D341Med (cell line): ENCODE measurements at places on chromosomes 16 and 17.

DNA sequence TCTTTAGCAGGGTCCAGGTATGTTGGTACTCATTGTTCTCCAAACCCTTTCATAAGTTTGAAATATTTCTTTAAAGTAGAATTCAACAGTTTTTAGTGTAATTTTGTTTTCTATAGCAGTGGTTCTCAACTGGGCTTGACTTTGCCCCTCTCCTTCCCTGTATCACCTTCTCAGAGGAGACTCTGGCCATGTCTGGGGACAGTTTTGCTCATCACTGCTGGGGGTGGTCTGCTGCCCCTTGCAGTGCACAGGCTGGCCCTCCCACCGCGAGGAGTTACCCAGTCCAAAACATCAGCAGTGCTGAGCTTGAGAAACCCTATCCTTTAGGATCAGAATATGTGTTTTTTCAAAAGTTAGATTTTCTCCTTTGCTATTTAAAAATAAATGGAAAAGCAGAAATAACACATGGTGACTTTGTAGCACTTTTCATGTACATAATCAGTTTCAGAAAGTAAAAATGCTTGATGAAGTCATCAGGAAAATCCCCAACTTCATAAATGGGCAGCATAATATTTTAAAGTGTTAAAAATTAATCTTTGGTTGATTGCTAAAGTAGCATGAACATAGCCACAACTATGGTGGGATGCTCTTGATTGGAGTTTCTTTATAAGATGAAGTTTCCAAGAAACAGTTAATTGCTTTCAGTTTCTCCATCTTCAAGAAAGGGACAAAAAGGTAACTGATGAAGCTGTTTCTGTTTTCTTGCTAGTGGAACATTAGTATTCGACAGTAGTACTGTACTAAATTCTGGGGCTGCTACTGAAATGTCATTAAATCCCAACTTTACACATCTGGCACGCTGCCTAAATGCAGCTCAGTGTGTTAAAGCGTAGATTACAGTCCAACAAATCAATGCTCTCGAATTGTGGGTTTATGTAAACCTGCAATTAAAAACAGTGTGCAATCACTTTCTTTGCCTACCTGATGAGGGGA, 70.3 kb downstream of the NETO2 start:
- no peak for DNase-seq

DNA sequence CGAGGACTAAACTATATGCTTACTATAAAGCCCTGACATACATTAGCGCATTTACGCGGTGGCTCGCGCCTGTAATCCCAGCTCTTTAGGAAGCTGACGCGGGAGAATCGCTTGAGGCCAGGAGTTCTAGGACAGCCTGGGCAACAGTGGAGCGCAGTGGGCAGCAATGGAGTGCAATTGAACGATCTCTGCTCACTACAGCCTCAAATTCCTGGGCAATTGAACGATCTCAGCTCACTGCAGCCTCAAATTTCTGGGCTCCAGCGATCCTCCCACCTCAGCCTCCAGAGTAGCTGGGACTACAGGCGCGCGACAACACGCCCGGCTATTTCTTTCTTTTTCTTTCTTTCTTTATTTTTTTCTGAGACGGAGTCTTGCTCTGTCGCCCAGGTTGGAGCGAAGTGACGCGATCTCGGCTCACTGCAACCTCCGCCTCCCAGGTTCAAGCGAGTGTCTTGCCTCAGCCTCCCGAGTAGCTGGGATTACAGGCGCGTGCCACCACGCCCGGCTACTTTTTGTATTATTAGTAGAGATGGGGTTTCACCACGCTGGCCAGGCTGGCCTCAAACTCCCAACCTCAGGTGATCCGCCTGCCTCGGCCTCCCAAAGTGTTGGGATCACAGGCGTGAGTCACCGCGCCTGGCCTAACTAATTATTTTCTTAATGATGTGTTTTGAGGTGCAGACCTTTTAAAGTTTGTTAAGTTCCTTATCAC, 506 bp upstream of the COG7 start:
- DNase-seq, result no peak

GRCh38 chr17:42704490-42704836, 22.1 kb downstream of the CNTNAP1 start:
- DNase-seq, result no peak

GRCh38 chr17:39095309-39095686, 56.1 kb downstream of the PLXDC1 start:
- no peak for DNase-seq

DNA sequence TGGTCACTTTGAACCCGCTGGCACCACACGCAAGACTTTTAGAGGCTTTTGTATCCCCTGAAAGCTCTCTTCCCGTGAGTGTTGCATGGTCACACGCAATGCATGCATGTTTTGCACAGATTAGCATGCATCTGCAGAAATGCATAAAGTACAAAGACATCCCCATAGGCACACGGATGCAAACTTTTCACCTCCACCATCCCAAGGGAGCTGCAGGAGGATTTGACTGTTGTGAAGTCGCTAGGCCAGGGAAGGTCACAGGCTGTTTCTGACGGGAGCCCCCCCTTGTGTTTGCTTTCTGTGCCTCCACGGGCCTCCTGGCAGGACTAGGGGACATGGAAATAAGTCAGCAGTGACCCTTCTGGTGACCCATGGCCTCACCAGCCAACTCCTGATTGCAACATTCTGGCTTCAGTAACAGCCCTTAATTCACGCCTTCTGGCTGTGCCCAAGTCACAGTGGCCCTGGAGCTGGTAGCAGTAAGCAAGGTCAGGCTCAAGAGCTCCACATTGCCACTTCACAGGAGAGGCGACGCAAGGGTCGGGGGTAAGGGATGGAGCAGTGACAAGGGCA, 45.1 kb downstream of the SOX9 start:
- DNase-seq, result no peak

DNA sequence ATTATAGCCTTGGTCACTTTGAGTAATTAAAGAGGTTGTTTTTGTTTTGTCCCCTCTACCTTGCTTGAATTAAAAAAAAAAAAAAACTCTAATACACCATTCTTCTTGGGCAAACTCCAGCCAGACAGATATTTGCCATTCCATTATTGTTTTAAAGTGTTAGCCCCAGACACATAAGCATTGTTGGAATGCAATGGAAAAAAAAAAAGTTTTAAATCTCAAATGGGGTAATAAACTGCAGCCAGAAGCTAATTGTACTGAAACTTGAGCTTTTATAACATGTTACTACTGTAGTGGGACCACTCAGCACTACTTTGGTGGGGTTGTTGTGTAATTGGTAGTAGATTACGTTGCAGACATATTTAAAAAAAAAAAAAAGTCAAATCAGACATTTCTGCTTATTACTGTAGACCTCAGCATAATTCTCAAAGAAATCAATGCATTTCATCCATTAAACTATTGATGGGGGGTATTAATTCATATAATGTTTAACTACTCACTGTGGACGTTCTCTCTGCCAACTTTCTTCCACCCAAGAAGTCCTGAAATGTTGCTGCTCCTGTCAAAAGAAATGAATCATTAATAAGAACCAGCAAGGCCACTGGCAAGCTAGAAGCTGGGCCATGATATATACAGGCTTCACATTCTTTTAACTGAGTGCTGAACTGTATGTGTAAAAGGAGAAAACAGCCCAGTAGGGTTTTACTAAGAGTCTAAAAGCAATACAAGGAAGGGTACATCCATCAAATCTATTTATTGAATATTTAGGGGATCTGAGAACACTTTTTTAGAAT, 626.6 kb upstream of the SOX9 start:
- DNase-seq, result no peak

- DNase-seq, result no peak
Measured at GRCh38 chr16:12201216-12201615, 224.7 kb downstream of the SNX29 start.

GRCh38 chr17:65811043-65811442, 249.6 kb upstream of the AXIN2 start:
- DNase-seq, result no peak

- no peak for DNase-seq
Measured at GRCh38 chr17:62868723-62869122, 60.6 kb upstream of the MARCHF10 start.
